ENCODE measurements at places on chromosomes 12 and 14. TPM values are rescaled to one million over a fixed set of nuclear protein-coding genes. Genes with fewer than 3 reads are reported as not detected.

DNA sequence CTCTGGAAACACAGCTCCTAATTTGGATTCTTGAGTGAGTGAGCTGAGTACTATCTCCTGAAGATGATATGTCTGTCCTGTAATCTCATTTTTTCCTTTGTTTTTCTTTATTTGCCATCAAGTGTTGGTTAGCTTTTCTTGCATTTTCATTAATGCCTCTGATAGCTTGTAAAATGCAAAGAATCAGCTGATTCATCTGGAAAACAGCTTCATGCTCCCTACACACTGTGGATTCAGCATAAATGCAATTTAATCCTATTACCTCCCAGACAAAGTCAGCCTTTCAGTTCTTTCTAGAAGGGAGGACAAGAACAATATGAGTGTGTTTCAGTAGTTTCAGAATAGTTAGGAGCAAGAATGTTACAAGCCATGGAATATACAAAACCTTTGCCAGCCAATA lies 79.4 kb downstream of the DACT1 start:
- no peak for DNase-seq

GRCh38 chr12:54259194-54260011 lies 20.5 kb downstream of the CBX5 start:
- DNase-seq: peak; percentile 70

DNA sequence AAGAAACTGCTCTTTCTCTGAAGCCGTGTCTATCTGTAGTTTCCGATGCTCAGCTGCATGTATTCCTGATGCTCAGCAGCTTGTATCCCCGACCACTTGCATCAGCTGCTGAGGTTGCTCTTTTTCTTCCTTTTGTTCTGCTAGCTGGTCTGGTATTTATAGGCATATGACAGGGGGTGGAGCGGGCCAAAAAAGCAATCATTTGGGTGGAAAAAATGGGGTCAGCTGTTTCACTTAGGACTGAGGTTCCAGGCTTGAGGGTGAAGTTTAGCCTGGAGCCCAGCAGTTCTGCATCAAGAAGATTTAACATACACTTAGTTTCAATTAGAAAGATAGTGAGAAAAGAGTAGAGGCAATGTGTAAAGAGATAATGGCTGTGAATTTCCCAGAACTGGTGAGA lies 23.6 kb upstream of the AMN1 start:
- no peak for DNase-seq

- DNase-seq: no peak
Measured at GRCh38 chr12:13915096-13915495, 66.3 kb downstream of the GRIN2B start.

DNA sequence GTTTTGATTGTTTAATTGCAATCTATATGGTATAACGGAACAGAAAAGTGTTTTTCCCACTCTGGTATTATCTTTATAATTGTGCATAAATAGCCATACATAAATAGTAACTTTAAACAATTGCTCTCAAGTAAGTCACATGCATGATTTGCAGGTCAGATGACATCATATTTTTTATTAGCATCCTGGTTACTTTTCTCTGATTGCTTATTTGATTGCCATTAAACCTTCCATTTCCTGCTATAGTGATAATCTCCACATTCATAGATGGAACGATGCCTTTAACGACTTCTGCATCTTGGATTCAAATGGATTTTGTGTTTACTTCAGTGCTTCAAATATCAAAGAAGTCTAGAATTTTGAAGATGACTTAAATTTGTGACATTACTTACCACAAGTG lies 3.5 kb upstream of the KLRK1 start:
- DNase-seq: no peak

- no peak for DNase-seq
Measured at GRCh38 chr14:54867011-54867410, 35.6 kb downstream of the GCH1 start.

DNA sequence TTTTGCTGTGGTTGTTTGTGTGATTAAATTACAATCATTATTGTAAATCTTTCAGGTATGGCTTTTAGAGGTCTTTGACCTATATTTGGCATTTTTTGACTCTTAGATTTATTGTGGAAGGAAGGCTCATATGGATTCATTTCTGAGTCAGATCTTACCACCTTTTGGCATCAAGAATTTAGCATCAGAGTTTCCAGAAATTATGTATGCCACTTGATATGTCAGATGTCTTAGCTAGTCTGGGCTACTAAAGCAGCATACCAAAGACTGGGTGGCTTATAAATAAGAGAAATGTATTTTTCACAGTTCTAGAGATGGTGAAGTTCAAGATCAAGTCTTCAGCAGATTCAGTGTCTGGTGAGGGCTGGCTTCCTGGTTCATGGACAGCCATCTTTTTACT lies 129.5 kb upstream of the PZP start:
- DNase-seq: no peak

- DNase-seq: no peak
Measured at GRCh38 chr12:108884116-108885012, 4.5 kb downstream of the DAO start.

Gene REC8
- total RNA-seq: 15.1 TPM

Gene OR10A7
- not detected for total RNA-seq

Gene YBX3
- 6.9 TPM for total RNA-seq

Gene OR4K14
- not detected for total RNA-seq

Gene OTOGL
- 0.41 TPM for total RNA-seq

Measured in frontal cortex (tissue), 4 donors.